ENCODE measurements at places on chromosomes 3 and 15.

DNA sequence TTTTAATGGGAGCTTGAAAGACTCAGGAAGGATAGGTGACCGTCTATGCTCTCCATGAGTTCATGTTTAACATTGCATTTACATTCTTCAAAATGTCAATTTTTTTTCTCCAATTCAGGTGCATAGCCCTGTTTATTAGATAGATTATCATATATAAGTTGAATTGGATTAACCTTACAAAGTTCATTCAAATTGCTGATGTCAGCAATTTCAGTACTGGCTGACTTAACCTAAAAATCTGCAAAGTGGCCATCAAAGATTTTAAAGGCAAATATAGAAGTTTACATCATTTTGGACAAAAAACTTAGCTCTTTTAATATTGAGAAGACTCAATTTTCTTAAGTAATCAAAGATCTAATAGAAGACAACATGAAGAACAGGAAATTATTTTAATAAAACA lies 57.8 kb downstream of the MINDY4B start:
- DNase-seq = no peak

DNA sequence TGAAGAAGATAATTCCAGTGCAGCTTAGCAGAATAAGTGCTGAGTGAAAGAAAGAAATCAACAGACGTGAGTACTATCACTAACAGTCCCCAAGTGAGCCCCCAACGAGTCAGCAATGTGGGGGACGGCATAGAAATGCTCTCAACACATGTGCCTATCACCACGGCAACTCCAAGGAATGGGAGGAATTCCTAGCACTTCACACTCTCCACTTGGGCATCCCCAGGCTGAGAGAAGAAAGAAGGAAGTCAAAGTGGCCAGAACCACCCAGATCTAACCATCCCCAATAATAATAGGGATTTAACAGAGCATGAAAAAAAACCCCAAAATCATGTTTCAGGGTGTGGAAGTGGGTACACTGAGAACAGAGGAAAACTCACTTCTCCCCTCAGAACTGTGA lies 29.3 kb upstream of the CPNE4 start:
- DNase-seq = no peak

DNA sequence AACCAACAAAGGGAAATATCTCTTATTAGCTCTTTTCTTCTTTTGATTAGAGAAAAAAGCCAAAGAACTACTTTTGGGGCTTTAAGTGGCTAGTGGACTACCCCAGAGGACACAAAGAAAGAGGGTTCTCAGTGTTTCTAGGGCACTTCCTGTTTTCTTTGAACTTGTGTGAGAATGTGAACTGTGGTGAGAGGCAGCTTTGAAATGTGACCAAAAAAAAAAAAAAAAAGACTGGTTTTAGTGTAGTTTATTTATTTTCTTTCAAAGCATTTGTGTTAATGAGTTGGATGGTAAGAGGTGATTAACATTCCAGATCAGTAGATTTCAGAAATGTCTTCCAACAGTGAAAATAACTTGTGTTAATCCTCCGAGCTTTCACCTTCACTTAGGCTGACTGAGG lies 32.4 kb downstream of the SELENOT start:
- DNase-seq = no peak

DNA sequence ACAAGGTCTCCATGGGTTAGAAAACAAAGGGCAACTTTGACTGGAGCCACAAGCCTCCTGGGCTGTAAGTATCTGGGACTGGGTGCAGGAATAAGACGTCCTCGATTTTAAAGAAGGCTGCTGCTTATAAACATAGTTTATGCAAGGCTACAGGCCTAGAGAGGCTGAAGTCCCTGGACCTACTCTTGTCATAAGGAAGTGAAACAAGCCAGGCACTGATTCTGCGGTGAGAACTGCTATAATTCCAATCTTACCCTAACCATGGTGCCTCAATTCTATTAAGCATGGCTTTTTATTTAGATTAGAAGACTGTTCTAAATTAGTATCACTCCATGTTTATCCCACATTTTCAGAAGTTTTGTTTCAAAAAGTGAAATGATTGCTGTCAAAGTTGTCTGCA lies 777.6 kb downstream of the PLOD2 start:
- no peak for DNase-seq

GRCh38 chr3:63240381-63240902 lies 37.7 kb upstream of the SYNPR start:
- no peak for DNase-seq

DNA sequence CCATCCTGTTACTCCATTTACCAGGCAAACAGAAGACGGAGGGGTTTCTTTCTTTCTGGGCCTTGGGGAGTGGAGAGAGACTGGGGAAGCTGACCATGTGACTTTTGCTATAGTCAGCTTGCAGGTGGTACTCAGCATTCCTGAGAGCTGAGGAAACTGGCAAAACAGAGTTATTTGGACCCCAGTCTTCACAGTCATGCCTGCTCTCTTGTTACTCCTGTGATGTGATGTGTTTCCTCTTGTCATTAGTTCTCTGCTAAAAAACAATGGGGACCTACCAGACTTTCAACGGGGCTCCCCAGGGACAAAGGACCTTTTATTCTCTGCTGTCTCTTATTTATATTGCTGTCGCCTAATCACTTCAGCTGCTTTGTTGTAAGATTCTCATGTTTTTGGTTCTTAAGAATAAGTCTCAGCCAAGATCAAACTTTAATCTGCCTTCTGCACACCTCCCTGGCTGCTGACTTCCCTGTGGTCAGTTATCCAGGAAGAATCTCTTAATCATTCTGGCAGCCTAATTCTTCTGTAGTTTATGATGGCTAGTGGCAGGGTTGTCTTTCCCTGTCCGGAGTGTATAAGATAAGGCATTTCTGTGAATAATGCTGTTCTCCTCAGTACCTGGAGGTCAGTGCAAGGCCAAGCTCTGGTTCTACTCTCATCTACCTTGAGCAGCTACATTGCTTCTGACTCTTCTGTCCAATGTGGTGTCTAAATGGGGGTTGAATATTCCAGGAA lies 8.8 kb downstream of the STARD9 start:
- DNase-seq = no peak

- DNase-seq = peak; percentile 33
Measured at GRCh38 chr15:43517354-43518196, at the start of gene MAP1A. MAP1A (plus strand) TSS chr15:43517608; CDS start chr15:43521474, 3,866 bp downstream.

DNA sequence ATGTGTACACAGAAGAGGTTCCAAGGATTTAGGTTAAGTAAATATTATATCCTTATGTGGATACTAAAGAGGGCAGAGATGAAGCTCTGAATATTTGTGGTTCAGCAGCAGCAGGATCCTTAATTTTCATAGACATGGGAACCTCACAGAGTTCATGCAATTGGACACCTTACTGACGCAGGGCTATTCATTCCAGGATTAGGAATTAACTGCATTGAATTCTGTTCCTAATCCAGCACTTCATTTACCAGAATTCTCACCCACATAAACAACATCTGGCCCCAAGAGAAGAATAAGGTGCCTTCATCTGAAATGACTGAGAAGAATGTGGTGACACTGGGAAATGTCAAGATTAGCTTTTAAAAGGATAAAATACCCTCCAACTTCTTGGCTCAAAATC lies 62.4 kb downstream of the ADAMTS9 start:
- no peak for DNase-seq

DNA sequence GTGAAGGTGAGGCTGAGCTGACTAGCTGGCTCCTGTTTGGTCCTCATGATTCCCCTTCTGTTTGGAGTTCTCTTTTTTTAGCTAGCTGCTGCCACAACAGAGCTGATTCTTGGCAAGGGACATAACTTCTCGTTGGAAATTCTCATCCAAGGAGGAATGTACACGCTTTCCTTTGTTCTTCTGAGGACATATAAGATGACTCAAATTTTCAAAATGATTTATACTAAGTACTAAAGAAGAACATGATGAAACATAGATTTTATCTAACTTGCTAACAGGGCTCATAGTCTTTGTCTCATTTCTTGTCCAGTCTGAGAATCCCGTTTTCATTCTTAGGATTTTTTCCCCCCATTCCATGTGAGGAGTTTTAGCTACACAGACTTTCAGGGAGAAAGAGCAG lies 2.9 kb upstream of the TFG start:
- DNase-seq = no peak

- DNase-seq = peak; percentile 70
Measured at GRCh38 chr3:192188218-192188835, 539.0 kb downstream of the FGF12 start.

DNA sequence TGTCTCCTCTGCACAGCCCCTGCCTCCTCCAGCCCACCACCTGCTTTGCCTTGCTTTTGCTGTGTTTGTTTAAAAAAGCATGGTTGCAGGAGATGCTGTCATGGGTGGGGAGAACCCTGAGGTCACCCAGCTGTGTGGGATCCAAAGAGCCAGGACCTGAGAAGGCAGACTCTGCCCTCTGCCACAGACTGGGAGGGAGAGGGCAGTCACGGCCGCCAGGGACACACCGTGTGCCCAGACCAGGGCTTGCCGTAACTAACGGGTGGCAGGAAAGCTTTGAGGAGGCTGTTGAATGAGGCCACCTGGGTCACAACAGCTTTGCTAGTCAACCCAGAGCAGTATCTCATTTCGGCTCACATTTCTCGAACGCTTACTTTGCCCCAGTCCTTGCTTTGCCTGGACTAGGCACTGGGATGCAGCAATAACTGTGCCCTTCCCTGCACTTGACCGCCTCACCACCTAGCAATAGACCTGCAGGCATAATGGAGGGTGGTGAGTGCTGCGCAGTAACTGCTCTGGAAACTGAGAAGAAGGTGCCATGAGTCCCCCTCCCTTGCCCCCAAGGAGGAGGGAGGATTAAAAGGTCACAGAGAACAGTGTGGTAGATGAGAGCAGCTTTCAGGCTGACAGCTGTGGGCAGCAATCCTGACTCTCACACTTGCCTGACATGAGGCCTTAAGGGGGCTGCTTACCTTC lies 55.0 kb upstream of the CTDSPL start:
- DNase-seq = no peak

DNA sequence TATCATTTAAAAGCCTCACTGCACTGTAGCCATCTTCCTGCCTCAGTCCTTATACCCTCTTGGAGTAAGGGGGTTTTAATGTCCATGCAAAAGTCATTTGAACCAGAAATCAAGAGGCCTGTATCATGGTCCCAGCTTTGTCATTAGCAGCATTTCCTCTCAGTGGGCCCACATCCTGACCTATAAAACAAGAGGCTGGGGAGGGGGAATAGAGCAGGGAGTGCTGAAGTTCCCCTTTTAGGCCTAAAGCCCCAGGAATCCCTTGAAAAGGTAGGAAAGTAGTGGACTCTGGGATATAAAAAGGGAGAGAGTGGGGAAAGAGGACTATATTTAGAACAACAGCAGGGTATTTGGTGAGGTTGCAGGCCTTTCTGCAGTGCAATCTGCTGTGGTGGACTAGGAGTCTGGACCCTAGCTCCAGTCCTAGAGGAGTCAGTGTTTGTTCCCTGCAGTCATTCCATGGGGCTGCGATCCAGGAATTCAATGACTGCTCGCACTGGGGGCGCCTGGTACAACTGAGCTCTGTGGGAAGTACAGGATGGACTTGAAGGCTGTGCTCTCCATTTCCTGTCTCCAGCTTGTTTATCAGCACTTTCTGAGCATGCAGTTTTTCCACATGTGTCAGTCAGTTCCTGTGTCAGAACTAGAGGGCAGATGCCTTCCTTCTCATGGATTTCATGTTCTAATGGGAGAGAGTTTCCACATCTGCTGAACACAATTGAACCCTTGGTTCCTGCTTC lies 46.8 kb downstream of the PDHB start:
- no peak for DNase-seq

DNA sequence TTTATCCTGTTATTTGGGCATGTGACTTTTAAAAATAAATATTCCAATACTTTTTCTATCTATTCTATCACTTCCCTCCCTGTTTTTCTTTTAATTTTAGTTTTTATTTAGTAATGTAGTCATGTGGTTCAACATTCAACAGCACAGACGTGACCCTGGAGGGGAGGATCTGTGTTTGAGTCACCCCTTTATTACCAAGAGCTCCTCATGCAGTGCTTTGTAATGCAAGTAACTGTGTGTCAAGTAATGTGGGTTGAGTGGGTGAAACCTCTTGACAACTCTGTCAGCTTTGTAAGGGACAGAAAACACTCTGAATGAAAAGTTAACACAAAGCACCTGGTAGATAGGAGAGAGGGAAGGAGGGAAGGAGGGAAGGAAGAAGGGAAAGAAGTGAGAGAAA lies 89.7 kb upstream of the FGF12 start:
- DNase-seq = no peak

DNA sequence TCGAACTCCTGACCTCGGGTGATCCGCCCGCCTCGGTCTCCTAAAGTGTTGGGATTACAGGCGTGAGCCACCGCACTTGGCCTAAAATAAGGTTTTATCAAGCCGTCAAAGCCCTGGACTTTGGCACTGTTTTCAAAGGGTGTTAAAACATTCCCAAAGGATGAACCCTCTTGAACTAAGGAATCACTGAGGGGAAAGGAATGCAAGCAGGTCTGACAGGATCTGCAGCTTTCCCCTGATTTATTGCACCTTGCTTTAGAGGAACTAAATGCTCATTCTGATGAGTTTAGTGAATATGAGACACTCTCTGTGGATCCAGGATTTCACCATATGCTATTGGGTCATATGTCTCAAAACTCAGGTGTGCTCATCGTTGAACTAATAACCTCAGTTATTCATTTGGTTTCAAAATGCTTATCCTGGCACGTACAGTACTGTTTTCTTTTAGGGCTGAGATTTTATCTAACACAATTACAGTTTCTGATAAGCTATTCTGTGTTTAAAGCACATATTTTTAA lies 63.0 kb upstream of the TSC22D2 start:
- DNase-seq = no peak

DNA sequence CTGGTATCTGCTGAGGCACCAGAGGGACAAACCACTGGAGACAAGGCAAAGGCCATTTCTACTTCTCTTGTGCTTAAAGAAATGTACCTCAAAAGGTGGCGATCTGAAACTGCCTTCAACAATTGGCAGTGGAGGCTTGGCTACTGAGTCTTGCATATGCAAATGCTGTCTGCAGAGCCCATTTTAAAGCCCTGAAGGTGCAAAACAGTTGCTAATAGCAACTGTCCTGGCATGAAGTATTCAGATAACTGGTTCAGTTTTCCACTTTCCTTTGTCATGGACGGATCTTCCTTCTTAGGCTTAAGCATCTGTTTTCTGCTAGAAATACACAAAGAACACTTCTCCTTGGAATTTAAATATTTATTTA lies 71.4 kb upstream of the PSMD6 start:
- DNase-seq = no peak

DNA sequence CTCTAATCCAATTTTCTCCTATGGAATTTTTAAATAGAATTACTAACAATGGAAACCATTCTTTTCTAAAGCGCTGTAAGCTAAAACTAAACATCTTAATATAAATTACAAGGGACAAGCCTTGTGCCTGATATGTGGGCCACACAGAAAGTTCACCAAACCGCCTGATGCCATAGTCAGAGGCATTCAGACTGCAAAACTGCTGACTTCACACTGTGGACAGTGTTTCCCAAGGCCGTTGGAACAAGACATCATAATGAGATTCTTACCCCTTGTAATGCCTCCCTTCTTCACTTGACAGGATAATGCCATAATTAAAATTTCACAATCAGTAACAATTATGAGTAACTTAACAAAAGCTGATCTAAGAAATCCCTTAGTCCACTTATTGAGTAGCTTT lies 14.9 kb downstream of the SH3GL3 start:
- DNase-seq = no peak

DNA sequence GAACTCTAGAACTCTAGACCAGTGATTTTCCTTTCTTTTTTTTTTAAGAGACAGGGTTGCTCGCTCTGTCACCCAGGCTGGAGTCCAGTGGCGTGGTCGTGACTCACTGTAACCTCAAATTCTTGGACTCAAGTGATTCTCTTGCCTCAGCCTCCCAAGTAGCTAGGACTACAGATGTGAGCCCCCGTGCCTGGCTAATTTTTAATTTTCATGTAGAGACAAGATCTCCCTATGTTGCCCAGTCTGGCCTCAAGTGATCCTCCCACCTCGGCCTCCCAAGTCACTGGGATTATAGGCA lies 359.6 kb downstream of the SHQ1 start:
- DNase-seq = no peak

GRCh38 chr3:168684519-168684918 lies 588.8 kb upstream of the GOLIM4 start:
- DNase-seq = no peak

Data from NCI-H446 (cell line).